ENCODE measurements at places on chromosomes 12 and 14. TPM values are rescaled to one million over a fixed set of nuclear protein-coding genes. Genes with fewer than 3 reads are reported as not detected.

The KITLG gene
- 9.6 TPM for total RNA-seq

The RD3L gene
- 7.6 TPM for total RNA-seq

The EML5 gene
- 0.75 TPM for total RNA-seq

The OGFOD2 gene
- total RNA-seq, result 4.9 TPM

The SMAGP gene
- 3.8 TPM for total RNA-seq

The KLRC2 gene
- total RNA-seq, result not detected

The ARHGAP9 gene
- 4.2 TPM for total RNA-seq

The SLC2A14 gene
- total RNA-seq, result not detected

The TSHR gene
- not detected for total RNA-seq

The USP44 gene
- 1.9 TPM for total RNA-seq

The ACRBP gene
- not detected for total RNA-seq

The CLEC2D gene
- 6.9 TPM for total RNA-seq

The SERPINA10 gene
- total RNA-seq, result not detected

The AMN gene
- 0.71 TPM for total RNA-seq

The TAS2R43 gene
- 0.35 TPM for total RNA-seq

- H3K27ac ChIP-seq, result no peak overlapping the region
- H3K36me3 ChIP-seq, result peaks cover 22% of the 10 kb centered on the region
- no peak overlapping the region for H3K4me3 ChIP-seq
- H3K4me1 ChIP-seq, result peaks cover 72% of the 10 kb centered on the region
- no peaks in the 10 kb centered on the region for H3K27me3 ChIP-seq
- no peak for DNase-seq
Measured at GRCh38 chr14:69700575-69700974, 66.4 kb upstream of the SRSF5 start.

- H3K4me3 ChIP-seq, result no peak overlapping the region
- H3K36me3 ChIP-seq, result no peaks in the 10 kb centered on the region
- no peaks in the 10 kb centered on the region for H3K4me1 ChIP-seq
- no peak overlapping the region for H3K27ac ChIP-seq
- H3K27me3 ChIP-seq, result no peaks in the 10 kb centered on the region
Measured at GRCh38 chr12:15336768-15337553, 14.7 kb downstream of the PTPRO start.

DNA sequence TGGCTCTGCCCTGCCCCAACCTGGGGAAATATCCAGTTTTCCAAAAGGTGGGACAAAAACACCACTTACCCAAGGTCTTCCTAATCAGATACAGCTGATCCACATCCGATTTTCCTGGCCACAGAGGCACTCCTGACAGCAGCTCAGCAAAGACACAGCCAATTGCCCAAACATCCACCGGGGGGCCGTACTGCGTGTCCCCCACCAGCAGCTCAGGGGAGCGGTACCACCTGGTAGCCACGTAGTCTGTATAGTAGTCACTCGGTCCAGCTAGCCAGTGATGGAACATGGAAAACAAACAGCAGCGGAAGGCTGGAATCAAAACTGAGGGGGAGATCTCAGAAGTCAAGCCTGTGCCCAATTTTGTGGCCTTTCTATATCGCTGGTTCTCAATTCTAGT is 28.8 kb downstream of the DMAC2L start:
- no peak for DNase-seq
- no peak overlapping the region for H3K27ac ChIP-seq
- peaks cover 24% of the 10 kb centered on the region for H3K4me1 ChIP-seq
- H3K27me3 ChIP-seq, result no peaks in the 10 kb centered on the region
- H3K36me3 ChIP-seq, result no peaks in the 10 kb centered on the region

GRCh38 chr12:14810953-14811483 is 3.0 kb downstream of the SMCO3 start:
- H3K27ac ChIP-seq, result no peak overlapping the region
- H3K36me3 ChIP-seq, result no peaks in the 10 kb centered on the region
- no peak for DNase-seq
- H3K27me3 ChIP-seq, result no peaks in the 10 kb centered on the region
- H3K4me1 ChIP-seq, result no peaks in the 10 kb centered on the region

DNA sequence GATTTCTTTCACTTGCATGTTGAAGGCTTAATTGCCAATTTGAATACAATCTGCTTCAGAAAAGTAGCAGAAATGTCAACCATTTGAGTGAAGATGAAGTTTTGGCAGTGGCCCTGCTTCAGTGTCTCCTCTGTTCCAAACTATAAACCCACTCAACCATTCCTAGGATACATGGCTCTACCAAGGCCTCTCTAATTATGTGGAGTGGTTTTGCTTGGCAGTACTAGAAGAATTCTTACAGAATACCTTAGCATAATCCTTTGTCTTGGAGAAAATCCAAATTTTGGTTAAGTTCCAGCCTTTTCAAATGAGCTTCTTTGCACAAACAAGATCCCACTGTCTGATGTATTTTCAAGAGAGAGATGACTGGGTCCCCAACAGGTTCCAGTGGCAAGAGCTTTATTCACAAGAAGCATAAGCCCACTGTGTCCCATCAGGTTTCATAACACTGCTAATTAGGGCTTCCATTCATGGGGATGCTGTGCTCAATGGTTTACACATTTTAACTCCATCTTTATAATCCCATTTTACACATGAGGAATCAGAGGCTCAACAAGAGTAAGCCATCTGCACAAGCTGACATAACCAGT is 234.5 kb downstream of the IPO8 start:
- H3K4me3 ChIP-seq, result no peak overlapping the region
- no peak overlapping the region for H3K27ac ChIP-seq
- no peaks in the 10 kb centered on the region for H3K36me3 ChIP-seq

- no peaks in the 10 kb centered on the region for H3K27me3 ChIP-seq
- no peak for DNase-seq
- no peaks in the 10 kb centered on the region for H3K36me3 ChIP-seq
- no peaks in the 10 kb centered on the region for H3K4me1 ChIP-seq
Measured at GRCh38 chr14:79464468-79464867, 746.8 kb downstream of the DIO2 start.

DNA sequence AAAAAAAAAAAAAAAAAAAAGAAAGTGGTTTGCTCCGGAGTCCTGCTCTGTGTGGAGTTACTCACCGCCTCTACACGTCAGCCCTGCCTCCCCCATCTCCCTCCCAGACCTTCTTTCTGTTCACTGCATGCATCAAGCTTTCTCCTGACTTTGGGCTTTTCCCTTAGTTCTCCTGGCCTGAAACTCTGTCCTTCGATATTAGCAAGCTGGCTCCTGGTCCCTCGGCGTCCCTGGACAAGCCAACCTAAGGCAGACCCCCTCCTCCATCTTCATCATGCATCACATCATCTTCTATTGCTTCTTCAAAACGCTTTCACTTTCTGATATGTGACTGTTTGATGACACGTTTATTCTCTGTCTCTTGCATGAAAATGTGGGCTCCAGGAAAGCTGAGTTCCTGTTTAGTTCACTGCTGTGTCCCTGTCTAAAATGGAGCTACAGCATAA is 40.6 kb downstream of the SLC15A4 start:
- H3K4me1 ChIP-seq, result no peaks in the 10 kb centered on the region
- no peak overlapping the region for H3K4me3 ChIP-seq
- no peaks in the 10 kb centered on the region for H3K27me3 ChIP-seq
- DNase-seq, result no peak
- H3K36me3 ChIP-seq, result no peaks in the 10 kb centered on the region

GRCh38 chr12:48265777-48266176 is 62.7 kb upstream of the OR10AD1 start:
- H3K4me3 ChIP-seq, result no peak overlapping the region
- H3K4me1 ChIP-seq, result no peaks in the 10 kb centered on the region
- no peak for DNase-seq
- H3K27me3 ChIP-seq, result no peaks in the 10 kb centered on the region
- H3K36me3 ChIP-seq, result no peaks in the 10 kb centered on the region

- peak overlapping the region; percentile 79 for H3K27ac ChIP-seq
- H3K4me3 ChIP-seq, result no peak overlapping the region
- peaks cover 49% of the 10 kb centered on the region for H3K4me1 ChIP-seq
- H3K27me3 ChIP-seq, result no peaks in the 10 kb centered on the region
- H3K36me3 ChIP-seq, result peaks cover 1% of the 10 kb centered on the region
- DNase-seq, result no peak
Measured at GRCh38 chr12:110637869-110638441, 24.0 kb downstream of the TCTN1 start.

GRCh38 chr12:11730299-11731041 is 81.0 kb downstream of the ETV6 start:
- no peak overlapping the region for H3K27ac ChIP-seq
- H3K4me3 ChIP-seq, result no peak overlapping the region
- no peaks in the 10 kb centered on the region for H3K36me3 ChIP-seq
- no peaks in the 10 kb centered on the region for H3K4me1 ChIP-seq
- H3K27me3 ChIP-seq, result no peaks in the 10 kb centered on the region

- DNase-seq, result no peak
- no peaks in the 10 kb centered on the region for H3K27me3 ChIP-seq
- no peak overlapping the region for H3K27ac ChIP-seq
- H3K4me3 ChIP-seq, result no peak overlapping the region
- no peaks in the 10 kb centered on the region for H3K36me3 ChIP-seq
Measured at GRCh38 chr12:80235944-80236343, 136.6 kb downstream of the OTOGL start.

DNA sequence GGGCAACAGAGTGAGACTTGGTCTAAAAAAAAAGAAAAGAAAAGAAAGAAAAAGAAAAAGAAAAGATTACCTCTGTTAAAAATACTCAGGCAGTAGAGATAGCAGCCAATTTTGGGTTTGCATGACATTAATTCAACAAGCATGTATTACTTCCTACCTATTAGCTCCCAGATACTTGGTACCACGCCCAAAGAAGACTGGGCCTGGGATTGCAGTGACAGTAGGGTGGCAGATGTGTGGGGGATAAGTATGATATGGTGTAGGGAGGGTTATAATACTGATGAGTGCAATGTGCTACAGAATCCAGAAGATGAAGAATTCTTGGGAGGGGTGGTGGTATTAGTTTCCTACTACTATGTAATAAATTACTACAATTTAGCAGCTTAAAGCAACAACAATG is 46.4 kb upstream of the FOS start:
- no peaks in the 10 kb centered on the region for H3K4me1 ChIP-seq
- no peak for DNase-seq
- H3K4me3 ChIP-seq, result no peak overlapping the region

DNA sequence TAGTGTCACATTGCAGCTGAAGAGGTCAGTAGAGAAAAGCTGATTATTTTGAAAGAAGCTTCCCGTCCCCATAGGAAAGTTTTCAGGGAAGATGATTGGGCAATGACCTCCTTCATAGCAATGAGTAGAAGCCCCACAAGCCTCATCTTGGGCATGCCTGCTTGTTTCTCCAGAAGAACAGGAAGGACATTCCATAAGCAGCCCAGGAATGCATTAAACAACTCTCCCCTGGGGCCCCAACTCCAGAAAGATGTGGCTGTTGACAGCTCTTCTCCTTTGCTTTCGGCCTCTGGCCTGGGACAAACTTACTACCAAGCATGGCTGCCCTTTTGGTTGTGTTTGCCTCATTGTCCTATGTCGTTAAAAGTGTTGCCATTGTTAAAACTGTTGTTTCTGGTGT is 5.7 kb upstream of the VDR start:
- no peak for DNase-seq
- H3K27ac ChIP-seq, result no peak overlapping the region
- no peaks in the 10 kb centered on the region for H3K36me3 ChIP-seq
- no peaks in the 10 kb centered on the region for H3K27me3 ChIP-seq
- no peak overlapping the region for H3K4me3 ChIP-seq
- no peaks in the 10 kb centered on the region for H3K4me1 ChIP-seq

- no peak for DNase-seq
- no peak overlapping the region for H3K4me3 ChIP-seq
- no peaks in the 10 kb centered on the region for H3K27me3 ChIP-seq
- H3K27ac ChIP-seq, result no peak overlapping the region
Measured at GRCh38 chr14:98433436-98433835, 838.6 kb downstream of the BCL11B start.

DNA sequence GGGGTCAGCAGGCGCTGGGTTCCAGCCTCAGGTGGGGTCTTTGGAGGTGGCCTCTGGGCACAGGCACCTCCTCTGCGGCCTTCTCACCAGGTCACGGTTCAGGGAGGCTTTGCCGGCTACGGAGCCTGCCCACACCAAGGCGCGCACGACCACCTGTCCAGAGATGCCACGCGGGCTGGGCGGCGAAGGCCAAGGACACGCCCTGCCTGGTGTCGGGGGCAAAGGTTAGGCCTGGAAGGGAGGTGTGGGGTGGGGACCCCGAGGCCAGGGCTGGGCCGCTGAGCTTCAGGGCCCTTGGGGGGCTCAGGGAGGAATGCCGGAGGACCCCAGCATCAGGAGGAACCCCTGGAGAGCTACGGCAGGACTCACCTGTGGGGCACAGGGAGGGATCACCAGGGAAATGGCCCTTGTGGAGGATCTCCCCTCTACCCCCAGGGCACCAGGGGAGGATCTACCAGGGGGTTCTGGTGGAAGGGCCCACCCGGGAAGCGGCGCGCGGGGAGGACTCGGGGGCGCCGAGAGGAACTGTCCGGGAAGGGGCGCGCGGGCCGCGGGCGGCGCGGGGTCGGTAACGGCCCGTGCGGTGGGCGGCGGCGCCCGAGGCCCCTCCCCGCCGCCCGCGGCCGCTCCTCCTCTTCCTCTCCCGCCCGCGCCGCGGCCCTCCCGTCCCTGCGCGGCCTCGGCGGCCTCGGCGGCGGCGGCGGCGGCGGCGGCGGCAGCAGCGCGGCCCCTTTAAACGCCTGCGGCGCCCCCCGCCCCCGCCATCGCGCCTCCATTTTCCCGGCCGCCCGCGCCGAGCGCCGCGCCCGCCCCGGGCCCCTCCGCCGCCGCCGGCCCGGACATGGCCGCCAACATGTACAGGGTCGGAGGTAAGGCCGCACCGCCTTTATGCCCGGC is at the start of gene MTA1:
Gene MTA1, plus strand, starts transcription at position 633 of the 897 bp plus-strand sequence. Its CDS starts 209 bp downstream, at position 842.
- H3K4me1 ChIP-seq, result peaks cover 58% of the 10 kb centered on the region
- no peaks in the 10 kb centered on the region for H3K36me3 ChIP-seq
- peak within 1 kb of the TSS; percentile 74 for H3K27ac ChIP-seq
- H3K4me3 ChIP-seq, result peak within 1 kb of the TSS; percentile 62
- no peak for DNase-seq

- H3K4me3 ChIP-seq, result no peak overlapping the region
- no peaks in the 10 kb centered on the region for H3K4me1 ChIP-seq
- H3K27me3 ChIP-seq, result no peaks in the 10 kb centered on the region
- no peak overlapping the region for H3K27ac ChIP-seq
Measured at GRCh38 chr12:130463818-130464670, 126.4 kb downstream of the PIWIL1 start.

Data from right atrium auricular region (tissue), 2 donors.